NCI-H446 treated with DMSO at 0.1 percent for 48 hours (cell line): ENCODE measurements at places on chromosomes 16 and 17.

DNA sequence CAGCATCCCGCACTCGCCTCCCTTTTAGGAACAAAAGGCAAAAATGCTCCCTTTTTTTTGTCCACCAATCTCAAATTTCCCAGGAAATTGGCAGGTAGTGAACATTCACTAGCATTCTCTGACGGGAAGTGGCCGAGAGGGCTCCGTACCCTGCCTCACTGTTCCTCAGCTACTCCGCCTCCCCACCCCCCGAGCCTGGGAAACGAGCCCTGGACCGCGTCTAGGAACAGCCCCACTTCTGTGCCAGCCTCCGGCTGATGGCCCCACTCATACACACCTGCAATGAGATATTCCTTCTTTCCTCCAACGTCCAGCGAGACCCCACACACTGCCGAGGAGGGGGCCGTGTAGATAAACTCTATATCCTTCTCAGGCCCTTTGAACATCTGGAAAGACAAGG lies 30.0 kb upstream of the USP36 start:
- DNase-seq, result no peak

- DNase-seq, result no peak
Observed at GRCh38 chr16:50265260-50265659, 1.1 kb upstream of the ADCY7 start.

GRCh38 chr16:88197481-88198456 lies 185.0 kb upstream of the ZNF469 start:
- no peak for DNase-seq

GRCh38 chr16:29988346-29989075 lies 6.9 kb downstream of the HIRIP3 start:
- DNase-seq, result no peak

DNA sequence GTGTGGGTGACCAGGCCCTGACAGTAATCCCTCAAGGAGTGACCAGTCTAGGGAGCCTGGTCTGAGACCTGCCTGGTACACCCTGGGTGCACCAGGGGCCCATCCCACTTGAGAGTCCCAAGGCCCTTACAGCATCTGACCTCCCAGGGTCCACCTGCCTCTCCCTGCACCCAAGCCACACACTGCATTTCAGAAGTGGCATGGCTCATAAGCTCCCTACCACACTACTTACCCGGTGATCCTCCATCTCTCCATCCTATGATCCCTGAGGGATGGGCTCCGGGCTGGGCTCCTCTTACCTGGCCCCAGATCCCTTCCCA lies 40.6 kb downstream of the LGALS9 start:
- no peak for DNase-seq
